ENCODE measurements at places on chromosomes 13 and 19. TPM values are rescaled to one million over a fixed set of nuclear protein-coding genes. Genes with fewer than 3 reads are reported as not detected.
A peak's percentile ranks its signal among the peaks of the same experiment; 100 is the strongest.

GRCh38 chr13:75721307-75721706, 85.2 kb downstream of the LMO7 start:
- H3K4me3 ChIP-seq: no peak overlapping the region
- H3K36me3 ChIP-seq: no peaks in the 10 kb centered on the region
- DNase-seq: no peak
- no peaks in the 10 kb centered on the region for H3K4me1 ChIP-seq
- H3K27me3 ChIP-seq: no peaks in the 10 kb centered on the region
- H3K27ac ChIP-seq: no peak overlapping the region

DNA sequence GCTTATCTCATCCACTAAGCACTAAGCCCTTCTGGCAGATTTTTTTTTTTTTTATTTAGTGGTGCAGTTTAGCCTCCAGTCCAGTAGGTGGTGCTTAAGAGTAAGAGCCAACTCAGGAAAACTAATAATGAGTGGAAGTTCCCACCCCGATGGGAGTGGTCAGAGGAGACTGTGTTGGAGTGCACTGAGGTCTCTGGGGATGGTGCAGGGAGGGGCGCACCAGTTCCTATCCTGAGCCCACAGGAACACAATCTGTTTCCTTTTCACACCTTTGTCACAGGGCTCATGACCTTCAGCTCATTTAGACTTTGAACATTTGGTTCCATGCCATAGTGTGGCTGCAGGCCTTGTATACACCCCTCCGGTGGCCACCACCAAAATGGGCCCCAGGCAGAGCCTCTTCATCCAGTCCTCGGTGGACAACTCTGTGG, 367.4 kb downstream of the SPRY2 start:
- no peaks in the 10 kb centered on the region for H3K4me1 ChIP-seq
- H3K27me3 ChIP-seq: no peaks in the 10 kb centered on the region
- no peak overlapping the region for H3K4me3 ChIP-seq
- no peaks in the 10 kb centered on the region for H3K36me3 ChIP-seq
- DNase-seq: no peak

DNA sequence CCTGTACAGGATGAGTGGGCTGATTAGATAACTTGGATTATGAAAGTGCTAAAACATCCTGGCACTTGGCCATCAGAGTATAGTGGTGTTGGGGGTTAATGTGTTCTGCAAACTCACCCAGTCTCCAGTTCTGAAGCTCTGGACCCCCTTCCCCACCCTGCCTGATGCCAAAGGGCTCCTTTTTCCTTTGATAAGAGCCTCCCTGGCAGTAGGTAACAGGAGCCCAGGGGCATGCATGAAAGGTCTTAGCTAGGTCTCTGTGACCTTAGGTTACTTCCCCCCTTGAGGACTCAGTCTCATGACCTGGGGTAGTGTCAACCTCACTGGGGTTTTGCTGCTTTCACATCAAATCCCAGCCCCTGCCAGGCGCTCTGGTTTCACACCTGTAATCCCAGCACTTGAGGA, 2.5 kb downstream of the RPS28 start:
- no peak overlapping the region for H3K27ac ChIP-seq
- peaks cover 33% of the 10 kb centered on the region for H3K4me1 ChIP-seq
- no peaks in the 10 kb centered on the region for H3K27me3 ChIP-seq
- peaks cover 6% of the 10 kb centered on the region for H3K36me3 ChIP-seq
- no peak for DNase-seq

DNA sequence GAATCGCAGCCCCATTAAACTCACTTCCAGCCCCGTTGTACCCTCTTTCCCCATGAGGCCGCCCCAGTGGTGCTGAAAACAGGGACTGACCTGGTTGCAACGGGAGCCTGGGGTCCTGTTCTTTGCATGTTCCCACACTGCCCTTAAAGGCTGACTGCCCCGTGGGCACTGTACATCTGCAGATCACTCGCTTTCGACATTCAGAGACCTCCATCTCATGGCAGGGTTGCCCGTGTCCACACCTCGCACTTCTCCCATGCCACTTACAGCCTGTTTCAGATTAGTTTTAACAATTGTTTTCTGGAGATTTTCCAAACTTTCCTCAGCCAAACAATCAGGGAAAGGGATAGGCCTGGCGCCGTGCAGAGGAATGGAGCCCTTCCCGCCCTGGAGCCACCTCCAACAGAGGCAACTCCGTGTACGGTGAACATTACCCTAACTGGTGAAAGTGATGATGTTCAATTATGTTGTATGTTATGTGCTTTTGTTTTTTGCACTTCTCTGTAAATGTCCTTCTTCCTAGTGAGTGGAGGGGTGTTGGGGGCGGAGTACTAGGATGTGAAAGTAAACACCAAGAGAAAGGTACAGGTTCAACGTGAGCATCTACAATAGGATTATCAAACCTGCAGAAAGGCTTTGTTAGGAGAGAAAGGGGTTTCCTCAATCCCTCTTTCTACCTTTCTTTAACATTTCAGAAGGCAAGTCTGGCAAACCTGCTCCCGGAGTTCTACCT, 262.8 kb downstream of the FOXO1 start:
- H3K36me3 ChIP-seq: no peaks in the 10 kb centered on the region
- no peak for DNase-seq
- H3K4me1 ChIP-seq: peaks cover 9% of the 10 kb centered on the region
- no peaks in the 10 kb centered on the region for H3K27me3 ChIP-seq
- no peak overlapping the region for H3K4me3 ChIP-seq

GRCh38 chr19:33933931-33934330, 137.3 kb downstream of the KCTD15 start:
- DNase-seq: no peak
- H3K36me3 ChIP-seq: no peaks in the 10 kb centered on the region
- no peaks in the 10 kb centered on the region for H3K27me3 ChIP-seq
- H3K4me1 ChIP-seq: no peaks in the 10 kb centered on the region

DNA sequence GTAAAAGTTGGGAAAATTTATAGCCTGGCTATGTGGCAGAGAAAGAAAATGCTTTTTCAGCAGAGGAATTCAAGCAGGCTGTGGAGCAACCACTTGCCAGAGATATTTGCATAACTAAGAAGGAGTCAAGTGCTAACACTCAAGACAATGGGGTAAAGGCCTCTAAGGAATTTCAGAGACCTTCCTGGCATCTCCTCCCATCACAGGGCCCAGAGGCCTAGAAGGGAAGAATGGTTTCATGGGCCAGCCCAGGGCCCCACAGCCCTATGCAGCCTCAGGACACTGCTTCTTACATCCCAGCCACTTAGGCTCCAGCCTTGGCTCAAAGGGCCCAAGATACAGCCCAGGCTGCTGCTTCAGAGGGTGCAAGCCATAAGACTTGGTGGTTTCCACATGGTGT, 14.3 kb downstream of the SLC15A1 start:
- H3K36me3 ChIP-seq: no peaks in the 10 kb centered on the region
- no peaks in the 10 kb centered on the region for H3K27me3 ChIP-seq
- no peaks in the 10 kb centered on the region for H3K4me1 ChIP-seq
- H3K4me3 ChIP-seq: no peak overlapping the region
- no peak for DNase-seq

GRCh38 chr19:17553256-17553655, 2.2 kb upstream of the COLGALT1 start:
- DNase-seq: no peak
- H3K27ac ChIP-seq: peak overlapping the region; percentile 51
- H3K4me3 ChIP-seq: no peak overlapping the region
- peaks cover 20% of the 10 kb centered on the region for H3K4me1 ChIP-seq
- H3K27me3 ChIP-seq: no peaks in the 10 kb centered on the region

GRCh38 chr19:47486900-47487299, 2.9 kb upstream of the KPTN start:
- H3K27ac ChIP-seq: peak overlapping the region; percentile 22
- H3K4me1 ChIP-seq: peaks cover 21% of the 10 kb centered on the region
- DNase-seq: no peak
- no peaks in the 10 kb centered on the region for H3K27me3 ChIP-seq

- H3K36me3 ChIP-seq: peaks cover 18% of the 10 kb centered on the region
- H3K4me1 ChIP-seq: peaks cover 98% of the 10 kb centered on the region
- peak overlapping the region; percentile 20 for H3K27ac ChIP-seq
Measured at GRCh38 chr13:46170268-46170667, 11.7 kb downstream of the LCP1 start.

DNA sequence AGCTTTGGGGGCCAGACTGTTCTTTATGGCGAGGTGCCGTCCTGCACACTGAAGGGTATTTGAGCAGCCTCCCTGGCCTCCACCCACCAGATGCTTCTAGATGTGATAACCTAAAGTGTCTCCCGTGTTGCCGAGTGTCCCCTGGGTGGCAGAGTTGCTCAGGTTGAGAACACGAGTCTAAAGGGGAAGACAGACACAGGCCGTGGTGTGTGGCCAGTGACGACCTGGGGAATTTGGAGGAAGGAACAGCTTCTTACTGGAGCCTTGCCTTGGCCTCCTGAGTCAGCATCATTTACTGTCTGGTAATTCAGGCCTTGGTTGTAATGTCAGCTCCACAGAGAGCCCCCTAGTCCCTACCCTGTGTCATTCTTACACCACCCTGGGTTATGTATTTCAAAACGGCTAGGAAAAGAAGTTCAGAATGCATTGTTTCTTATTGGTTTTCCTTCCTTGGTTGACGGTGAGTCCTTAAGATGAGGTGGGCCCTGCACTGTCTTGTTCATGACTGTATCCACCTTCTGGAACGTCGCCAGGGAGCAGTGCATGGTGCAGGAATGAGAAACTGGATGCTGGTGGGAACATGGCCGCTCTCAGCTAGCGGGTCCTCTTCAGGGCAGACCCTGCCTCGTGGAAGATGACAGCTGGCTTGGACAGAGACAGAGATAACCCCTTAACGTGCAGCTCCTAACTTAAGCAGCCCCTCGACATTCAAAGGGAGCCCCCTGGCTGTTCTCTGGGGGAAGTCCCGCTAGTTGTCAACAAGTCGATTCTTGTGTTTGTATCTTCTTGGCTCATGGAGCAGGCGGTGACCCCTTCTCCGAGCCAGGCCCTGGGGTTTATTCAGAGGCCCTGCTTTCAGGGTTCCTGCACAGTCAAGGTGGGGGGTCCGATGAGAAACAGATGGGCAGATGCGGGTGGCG, 7.2 kb downstream of the SIN3B start:
- H3K36me3 ChIP-seq: peaks cover 24% of the 10 kb centered on the region
- no peak for DNase-seq
- no peaks in the 10 kb centered on the region for H3K27me3 ChIP-seq

GRCh38 chr19:7426986-7427385, 61.8 kb downstream of the PEX11G start:
- H3K27ac ChIP-seq: no peak overlapping the region
- peaks cover 21% of the 10 kb centered on the region for H3K36me3 ChIP-seq
- no peaks in the 10 kb centered on the region for H3K4me1 ChIP-seq
- no peaks in the 10 kb centered on the region for H3K27me3 ChIP-seq

The CGB3 gene
- not detected for total RNA-seq

The ZNF433 gene
- 0.58 TPM for total RNA-seq

The MLLT1 gene
- 63.9 TPM for total RNA-seq

The LGALS7 gene
- not detected for total RNA-seq

The TMEM205 gene
- total RNA-seq: 24.8 TPM
